Fibroblast of lung (primary cell): ENCODE measurements at places on chromosomes 11 and 22.
A peak's percentile ranks its signal among the peaks of the same experiment; 100 is the strongest.

DNA sequence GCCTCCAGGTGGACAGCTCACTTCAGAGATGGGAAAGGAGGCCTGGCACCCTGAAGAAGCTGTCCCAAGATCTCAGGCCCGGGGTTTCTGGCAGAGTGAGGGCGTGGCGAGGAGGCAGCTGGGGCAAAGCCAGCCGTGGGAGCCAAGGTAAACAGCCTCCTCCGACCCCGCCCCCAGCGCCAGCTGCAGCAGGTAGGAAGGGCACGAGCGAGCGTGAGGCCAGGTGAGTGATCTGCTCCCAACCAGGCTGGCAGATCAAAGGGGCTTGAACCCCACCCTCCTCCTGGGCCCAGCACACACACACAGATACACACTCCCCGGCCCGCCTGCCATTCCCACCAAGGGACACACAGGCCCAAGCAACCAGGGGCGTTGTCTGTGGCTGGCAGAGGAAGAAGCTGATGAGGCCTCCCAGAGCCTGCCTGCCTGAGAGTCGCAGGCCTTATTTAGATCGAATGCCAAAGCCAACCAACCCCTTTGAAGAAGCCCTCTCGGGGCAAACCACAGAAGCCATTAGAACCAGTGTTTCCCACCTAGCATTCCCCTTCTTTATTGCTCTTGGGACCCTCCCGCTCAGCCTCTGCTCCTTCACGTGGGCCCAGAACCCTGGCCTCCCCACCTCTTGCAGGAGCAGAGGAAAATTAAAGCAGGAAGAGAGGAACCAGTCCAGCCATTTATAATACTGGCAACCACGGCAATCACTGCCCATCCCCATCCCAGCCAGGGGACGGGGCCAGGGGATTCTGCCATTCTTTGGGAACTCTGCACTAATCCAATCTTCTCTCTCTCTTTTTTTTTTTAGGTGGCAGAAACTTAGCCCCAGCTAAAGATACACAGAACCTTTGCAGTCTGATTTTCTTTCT, 5.0 kb downstream of the PDGFB start:
- no peak for DNase-seq

- DNase-seq: peak; percentile 7
Measured at GRCh38 chr11:72642043-72642883, 32.0 kb downstream of the PDE2A start.

- no peak for DNase-seq
Measured at GRCh38 chr11:3972431-3972830, 117.0 kb downstream of the STIM1 start.

- no peak for DNase-seq
Measured at GRCh38 chr11:123298488-123299447, 103.7 kb upstream of the CLMP start.

- peak; percentile 91 for DNase-seq
Measured at GRCh38 chr22:21942407-21943343, 10.0 kb downstream of the PPM1F start.

GRCh38 chr11:131299598-131300438, 70.6 kb upstream of the NTM start:
- no peak for DNase-seq

GRCh38 chr22:31676700-31677099, 14.7 kb upstream of the PISD start:
- DNase-seq: peak; percentile 93

- no peak for DNase-seq
Measured at GRCh38 chr11:45655012-45655283, 10.5 kb downstream of the CHST1 start.

DNA sequence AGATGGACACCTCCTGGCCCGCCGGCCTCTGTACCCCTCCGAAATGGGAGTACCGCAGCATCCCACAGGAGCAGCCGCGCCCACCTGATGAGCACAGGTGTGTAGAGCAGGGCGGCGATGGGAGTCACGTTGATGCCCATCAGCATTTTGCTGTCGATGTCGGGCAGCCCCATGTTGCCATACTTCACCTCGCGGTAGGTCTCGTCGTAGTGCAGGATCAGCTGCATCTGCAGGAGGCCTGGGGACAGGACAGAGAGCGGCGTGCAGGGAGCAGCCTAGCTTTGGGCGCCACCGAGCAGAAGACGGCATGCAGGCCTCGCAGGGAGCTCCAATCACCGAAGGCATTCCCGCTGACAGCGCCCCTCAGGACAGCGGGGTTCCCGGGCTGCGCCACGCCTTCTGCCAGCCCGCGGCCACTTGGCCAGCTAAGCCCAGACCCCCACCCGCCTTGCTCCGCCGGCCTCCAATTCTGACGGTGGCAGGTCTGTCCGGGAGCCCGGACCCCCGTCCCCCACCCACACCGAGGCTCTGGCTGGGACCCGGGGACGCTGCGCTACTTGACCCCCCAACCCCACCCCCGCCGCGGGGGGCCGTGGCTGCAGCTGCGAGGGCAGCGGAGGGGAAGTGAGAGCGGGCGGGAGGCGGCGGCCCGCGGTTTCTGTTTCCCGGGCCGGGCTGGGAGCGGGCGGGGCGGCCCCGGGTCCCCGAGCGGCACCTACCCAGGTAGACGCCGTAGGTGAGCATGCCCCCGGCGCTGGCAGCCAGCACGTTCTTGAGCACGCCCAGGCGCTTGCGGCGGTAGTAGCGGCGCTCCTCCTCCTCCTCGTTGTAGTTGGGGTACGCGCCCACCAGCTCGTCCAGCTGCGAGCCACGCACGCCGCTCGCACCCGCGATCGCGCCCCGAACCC, 705 bp downstream of the UNC93B1 start:
- DNase-seq: no peak

DNA sequence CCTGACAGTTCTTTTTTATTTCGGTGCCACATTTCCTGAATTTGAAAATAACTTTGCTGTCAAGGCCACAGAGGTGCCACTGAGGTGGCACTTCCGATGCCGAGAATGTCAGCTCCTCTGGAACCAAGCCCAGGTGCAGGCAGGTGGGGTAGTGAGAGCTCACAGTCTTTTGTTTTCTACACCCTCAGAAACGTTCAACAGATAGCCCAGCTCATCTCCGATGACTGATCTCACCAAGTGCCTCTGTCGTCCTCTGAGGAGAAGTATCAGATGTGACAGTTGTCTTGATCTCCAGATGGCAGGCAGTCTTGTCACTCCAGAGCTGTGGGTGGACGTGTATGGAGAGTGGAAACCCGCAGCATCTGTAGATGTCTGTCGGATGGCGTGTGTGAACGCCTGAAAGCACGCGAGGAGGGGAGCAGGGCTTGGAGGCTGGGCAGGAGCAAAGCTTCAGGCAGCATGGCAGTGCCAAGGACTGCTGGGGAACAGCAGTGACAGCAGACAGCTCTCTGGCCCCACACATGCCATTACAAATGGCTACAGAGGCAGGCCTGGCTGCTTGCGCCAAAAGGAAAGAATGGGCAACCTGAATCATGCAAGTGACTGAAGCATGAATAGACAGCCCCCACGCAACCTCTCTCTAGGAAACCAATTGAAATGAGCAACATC, 877.0 kb downstream of the OPCML start:
- DNase-seq: no peak

DNA sequence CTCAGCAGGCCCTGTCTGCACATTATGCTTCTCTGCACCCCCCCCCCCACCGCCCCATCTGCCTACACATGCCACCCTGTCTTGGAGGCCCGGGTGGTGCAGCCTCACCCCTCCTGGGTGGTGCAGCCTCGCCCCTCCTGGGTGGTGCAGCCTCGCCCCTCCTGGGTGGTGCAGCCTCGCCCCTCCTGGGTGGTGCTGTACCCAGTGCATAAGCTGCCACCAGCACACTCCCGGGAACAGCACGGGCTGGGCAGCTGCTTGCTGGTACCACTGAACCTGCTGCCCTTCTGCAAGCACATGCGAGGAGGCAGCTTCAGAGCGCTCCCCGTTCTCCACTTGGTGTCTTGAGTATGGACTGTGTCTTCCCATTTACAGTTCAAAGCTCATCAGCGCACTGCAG, 69.3 kb downstream of the NCAPD3 start:
- no peak for DNase-seq

- no peak for DNase-seq
Measured at GRCh38 chr11:121254756-121255155, 37.8 kb upstream of the SC5D start.
